ENCODE measurements at places on chromosomes 3 and 15. TPM values are rescaled to one million over a fixed set of nuclear protein-coding genes. Genes with fewer than 3 reads are reported as not detected.
A peak's percentile ranks its signal among the peaks of the same experiment; 100 is the strongest.

Gene TF
- total RNA-seq, result 9.3 TPM

Gene KBTBD8
- 15.0 TPM for total RNA-seq

Gene GPR27
- 14.7 TPM for total RNA-seq

Gene GRIP2
- total RNA-seq, result 12.0 TPM

Gene PLXNB1
- 143 TPM for total RNA-seq

Gene ISG20
- 5.6 TPM for total RNA-seq

DNA sequence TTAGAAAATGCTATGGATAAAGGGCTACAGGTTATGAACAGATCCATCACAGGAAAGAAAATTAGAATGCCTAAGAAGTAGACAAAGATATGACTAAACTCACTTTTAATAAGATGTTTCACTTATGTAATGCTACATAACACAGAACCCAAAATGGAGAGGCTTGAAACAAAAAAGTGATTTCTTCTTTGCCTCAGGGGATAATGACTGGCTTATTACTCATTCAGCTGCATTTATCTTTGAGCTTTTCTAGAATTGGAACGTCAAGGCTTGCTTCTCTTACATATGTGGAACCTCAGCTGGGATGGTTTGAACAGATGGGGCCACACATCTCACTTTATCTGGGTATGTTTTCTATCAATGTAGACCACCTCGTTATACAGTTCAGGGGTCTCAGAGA lies 120.6 kb upstream of the EPHA3 start:
- H3K27ac ChIP-seq, result no peak overlapping the region
- no peaks in the 10 kb centered on the region for H3K4me1 ChIP-seq
- no peak for DNase-seq
- H3K36me3 ChIP-seq, result no peaks in the 10 kb centered on the region

- H3K4me3 ChIP-seq, result no peak overlapping the region
- H3K4me1 ChIP-seq, result peaks cover 78% of the 10 kb centered on the region
- peaks cover 59% of the 10 kb centered on the region for H3K36me3 ChIP-seq
- H3K27me3 ChIP-seq, result no peaks in the 10 kb centered on the region
- H3K27ac ChIP-seq, result peak overlapping the region; percentile 89
Measured at GRCh38 chr15:64695561-64695992, 79.8 kb downstream of the RBPMS2 start.

GRCh38 chr15:70632491-70633102 lies 130.8 kb downstream of the UACA start:
- peaks cover under 1% of the 10 kb centered on the region for H3K27me3 ChIP-seq
- no peak for DNase-seq
- H3K4me1 ChIP-seq, result peaks cover 60% of the 10 kb centered on the region
- H3K27ac ChIP-seq, result peak overlapping the region; percentile 88
- H3K36me3 ChIP-seq, result no peaks in the 10 kb centered on the region
- no peak overlapping the region for H3K4me3 ChIP-seq

GRCh38 chr3:117669774-117670173 lies 960.2 kb downstream of the TUSC7 start:
- H3K27ac ChIP-seq, result no peak overlapping the region
- no peak for DNase-seq
- H3K27me3 ChIP-seq, result no peaks in the 10 kb centered on the region
- H3K4me1 ChIP-seq, result peaks cover 10% of the 10 kb centered on the region
- H3K36me3 ChIP-seq, result no peaks in the 10 kb centered on the region

DNA sequence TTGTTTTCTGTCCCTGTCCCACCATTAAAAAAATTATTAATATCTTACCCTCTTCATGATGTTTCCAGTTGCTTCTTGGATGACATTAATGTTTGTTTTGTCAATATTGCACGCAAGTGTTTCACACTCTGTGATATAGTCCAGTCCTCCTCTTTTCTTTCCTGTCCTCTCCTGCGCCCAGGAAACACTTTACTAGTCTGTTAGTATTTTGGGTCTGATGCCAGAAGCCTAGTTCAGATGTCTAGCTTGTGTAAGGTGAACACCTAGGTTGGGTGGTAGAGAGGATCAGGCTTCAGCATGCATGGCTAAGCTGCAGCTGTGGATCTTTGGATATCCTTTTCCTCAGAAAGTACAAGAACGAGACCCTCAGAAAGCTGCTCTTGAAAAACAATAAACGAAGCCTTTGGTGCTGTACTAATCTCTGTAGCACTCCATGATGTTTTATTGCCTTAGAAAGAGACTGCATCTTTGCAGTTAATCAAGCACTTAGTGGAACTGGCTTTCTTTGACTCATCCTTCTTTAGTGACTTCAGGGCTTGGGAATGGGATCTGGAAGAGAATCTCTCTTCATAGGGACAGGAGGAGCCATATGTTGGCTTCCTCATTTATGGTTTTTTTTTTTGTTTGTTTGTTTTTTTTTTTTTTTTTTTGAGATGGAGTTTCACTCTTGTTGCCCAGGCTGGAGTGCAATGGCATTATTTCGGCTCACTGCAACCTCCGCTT lies 253.4 kb downstream of the LPP start:
- peaks cover 2% of the 10 kb centered on the region for H3K4me1 ChIP-seq
- H3K36me3 ChIP-seq, result no peaks in the 10 kb centered on the region
- no peak for DNase-seq
- no peaks in the 10 kb centered on the region for H3K27me3 ChIP-seq

GRCh38 chr15:69315402-69316110 lies 16.8 kb downstream of the PAQR5 start:
- peaks cover 21% of the 10 kb centered on the region for H3K4me1 ChIP-seq
- H3K4me3 ChIP-seq, result no peak overlapping the region
- 0 out of 2 replicates have a peak overlapping the region, but pooled peaks have one; percentile 54 for H3K27ac ChIP-seq
- H3K36me3 ChIP-seq, result no peaks in the 10 kb centered on the region
- H3K27me3 ChIP-seq, result no peaks in the 10 kb centered on the region

DNA sequence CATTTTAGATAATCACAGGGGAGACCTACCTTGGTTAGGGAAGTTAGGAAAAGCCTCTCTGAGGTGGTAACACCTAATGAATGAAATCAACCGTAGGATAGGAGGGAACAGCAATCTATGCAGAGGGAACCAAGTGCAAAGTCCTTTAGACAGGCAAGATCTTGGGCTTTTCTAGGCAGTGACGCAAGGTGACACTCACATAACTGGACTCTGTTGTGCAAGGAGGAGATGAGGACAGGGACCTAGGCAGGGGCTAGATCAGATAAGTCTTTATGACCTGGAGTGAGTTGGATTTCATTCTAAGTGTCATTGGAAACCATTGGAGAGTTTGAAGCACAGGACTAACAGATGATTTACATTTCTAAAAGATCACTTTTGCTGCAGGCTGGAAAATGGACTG lies 4.6 kb upstream of the LMOD3 start:
- H3K27me3 ChIP-seq, result no peaks in the 10 kb centered on the region
- H3K4me3 ChIP-seq, result no peak overlapping the region
- DNase-seq, result no peak
- H3K4me1 ChIP-seq, result peaks cover 4% of the 10 kb centered on the region

DNA sequence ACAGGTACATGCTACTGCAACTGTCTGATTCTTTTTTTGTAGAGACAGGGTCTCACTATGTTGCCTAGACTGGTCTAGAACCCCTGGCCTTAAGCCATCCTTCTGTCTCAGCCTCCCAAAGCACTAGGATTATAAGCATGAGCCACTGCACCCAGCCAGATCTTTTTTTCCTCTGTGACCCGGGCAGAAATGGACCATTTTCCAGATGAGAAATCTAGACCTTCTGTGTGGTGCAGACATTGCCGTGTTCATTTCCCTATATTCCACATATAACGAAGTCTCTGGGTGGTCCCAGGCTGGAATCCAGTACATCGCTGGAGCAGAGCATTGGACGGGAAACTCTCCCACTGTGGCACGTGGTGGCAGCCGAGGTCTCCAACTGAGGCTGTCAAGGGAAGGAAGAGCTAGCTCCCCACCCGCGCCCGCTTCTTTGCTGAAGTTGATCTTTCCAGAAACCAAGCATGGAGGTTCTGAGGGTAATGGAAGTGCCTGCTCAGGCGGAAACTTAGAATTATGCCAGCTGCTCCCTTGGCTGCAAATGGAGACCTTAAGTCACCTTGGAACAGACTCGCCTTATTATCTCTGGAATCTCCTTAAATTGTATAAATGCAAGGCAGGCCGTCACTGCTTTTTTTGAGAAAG lies 23.1 kb upstream of the TXNRD3 start:
- H3K36me3 ChIP-seq, result peaks cover 3% of the 10 kb centered on the region
- peaks cover 36% of the 10 kb centered on the region for H3K27me3 ChIP-seq
- no peak overlapping the region for H3K4me3 ChIP-seq
- no peak for DNase-seq
- H3K4me1 ChIP-seq, result peaks cover 14% of the 10 kb centered on the region

DNA sequence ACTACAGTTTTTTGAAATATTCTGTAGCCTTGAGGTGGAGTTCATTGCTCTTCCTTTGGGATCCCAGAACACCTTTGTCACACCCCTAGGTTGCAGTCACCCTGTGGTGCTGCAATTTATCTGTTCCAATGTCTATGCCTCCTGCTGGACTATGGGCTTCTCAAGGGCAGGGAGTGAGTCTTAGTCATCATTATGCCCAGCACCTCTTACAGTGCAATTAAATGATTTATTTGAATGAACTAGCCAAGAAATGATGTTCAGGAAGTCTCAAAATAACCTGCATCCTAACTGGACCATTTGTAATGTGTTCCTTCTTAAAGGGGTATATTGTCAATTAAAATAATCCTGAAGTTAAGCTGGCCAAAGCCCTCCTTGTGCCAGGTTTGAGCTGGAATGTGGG lies 28.5 kb downstream of the SHC4 start:
- H3K4me3 ChIP-seq, result no peak overlapping the region

DNA sequence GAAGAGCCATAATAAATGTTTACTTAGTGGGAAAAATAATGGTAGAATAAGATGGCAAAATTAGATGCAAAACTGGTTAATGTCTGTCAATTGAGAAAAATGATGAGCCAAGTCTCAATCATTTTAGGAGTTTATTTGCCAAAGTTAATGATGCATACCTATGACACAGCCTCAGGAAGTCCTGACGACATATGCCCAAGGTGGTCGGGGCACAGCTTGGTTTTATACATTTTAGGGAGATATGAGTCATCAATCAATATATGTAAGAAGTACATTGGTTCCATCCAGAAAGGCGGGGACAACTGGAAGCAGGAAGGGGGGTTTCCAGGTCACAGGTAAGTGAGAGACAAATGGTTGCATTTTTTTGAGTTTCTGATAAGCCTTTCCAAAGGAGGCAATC lies 31.5 kb downstream of the CLEC3B start:
- DNase-seq, result no peak
- no peak overlapping the region for H3K27ac ChIP-seq
- H3K4me1 ChIP-seq, result peaks cover 24% of the 10 kb centered on the region
- H3K4me3 ChIP-seq, result no peak overlapping the region

DNA sequence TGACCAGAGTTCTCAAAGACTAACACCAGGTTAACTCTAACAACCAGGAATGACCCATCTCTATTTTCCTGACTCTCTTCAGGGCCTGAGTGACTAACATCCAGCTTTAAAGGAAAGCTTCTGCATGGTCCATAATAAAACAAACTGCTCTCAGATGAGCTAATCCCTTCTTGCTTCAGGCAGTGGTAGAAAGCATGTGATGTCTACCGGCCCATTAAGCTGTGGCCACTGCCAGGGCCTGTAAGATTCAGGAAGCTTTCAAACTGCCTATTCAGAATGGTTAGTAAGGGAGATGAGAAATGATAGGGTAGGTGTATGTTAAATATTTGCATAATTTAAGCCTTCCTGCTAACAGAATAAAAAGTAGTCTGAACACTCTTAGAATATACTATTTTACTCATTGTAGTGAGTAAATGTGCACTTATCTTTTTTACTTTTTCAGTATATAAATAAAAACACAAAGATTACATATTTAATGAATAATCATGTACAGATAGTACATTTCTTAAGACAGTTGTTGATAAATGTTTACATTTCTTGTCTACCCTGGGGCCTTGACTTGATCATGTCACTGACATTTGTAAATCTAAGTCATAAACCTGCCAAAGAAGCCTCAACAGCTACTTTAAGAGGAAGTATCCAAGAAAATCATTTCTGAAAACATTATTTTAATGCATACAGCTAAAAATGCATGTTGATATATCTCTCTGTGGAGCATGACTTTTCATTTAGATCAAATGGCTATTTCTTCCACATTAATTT lies 222.0 kb downstream of the MCTP2 start:
- no peaks in the 10 kb centered on the region for H3K36me3 ChIP-seq
- DNase-seq, result no peak
- H3K27me3 ChIP-seq, result no peaks in the 10 kb centered on the region
- H3K4me1 ChIP-seq, result no peaks in the 10 kb centered on the region
- H3K4me3 ChIP-seq, result no peak overlapping the region

DNA sequence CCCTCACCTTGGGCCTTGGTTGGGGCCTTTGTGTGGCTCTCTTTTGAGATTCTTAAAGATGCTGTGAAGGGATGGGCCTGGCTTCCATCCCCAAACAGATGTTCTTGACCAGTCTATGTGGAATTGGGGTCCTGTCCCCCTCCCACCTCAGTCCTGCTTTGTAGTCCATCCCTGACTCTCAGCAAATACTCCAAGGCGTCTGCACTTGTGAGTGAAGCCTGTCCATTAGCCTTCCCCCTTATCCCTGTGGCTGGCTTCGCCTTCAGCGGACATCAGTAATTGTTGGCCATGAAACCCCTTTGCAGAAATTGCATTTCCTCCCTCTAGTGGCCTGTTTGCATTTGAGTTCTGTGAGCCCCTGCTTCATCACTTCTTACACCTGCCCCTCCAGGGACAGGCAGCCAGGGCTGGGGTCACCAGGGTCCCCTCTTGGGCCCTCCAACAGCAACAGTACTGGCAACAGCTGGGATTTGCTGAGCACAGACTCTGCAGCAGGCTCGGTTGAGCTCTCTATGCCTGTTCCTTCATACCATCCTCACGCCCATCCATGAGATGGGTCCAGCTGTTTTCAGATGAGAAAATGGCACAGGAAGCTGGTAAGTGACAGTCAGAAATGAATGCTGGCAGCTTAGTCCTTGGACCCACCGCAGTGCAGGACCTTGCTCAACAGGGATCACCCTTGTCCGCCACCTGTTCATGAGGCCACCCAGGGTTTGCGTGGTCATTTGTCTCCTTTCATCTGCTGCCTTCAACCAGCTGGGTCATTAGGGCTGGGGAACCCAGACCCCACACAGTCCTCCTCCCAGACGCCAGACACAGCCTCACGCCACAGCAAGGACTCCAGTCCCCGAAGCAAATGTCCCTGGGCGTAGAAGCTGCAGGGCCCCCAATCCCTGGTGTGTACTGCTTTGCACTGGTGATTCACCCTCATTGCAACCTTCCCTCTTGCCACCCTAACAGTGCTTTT lies 8.9 kb upstream of the LRRK1 start:
- peak overlapping the region; percentile 60 for H3K27ac ChIP-seq
- no peaks in the 10 kb centered on the region for H3K27me3 ChIP-seq
- no peak overlapping the region for H3K4me3 ChIP-seq
- peaks cover 23% of the 10 kb centered on the region for H3K4me1 ChIP-seq
- peaks cover 25% of the 10 kb centered on the region for H3K36me3 ChIP-seq

GRCh38 chr3:143165211-143165610 lies 45.6 kb downstream of the CHST2 start:
- peaks cover 17% of the 10 kb centered on the region for H3K4me1 ChIP-seq
- no peaks in the 10 kb centered on the region for H3K36me3 ChIP-seq
- H3K4me3 ChIP-seq, result no peak overlapping the region
- H3K27me3 ChIP-seq, result no peaks in the 10 kb centered on the region

DNA sequence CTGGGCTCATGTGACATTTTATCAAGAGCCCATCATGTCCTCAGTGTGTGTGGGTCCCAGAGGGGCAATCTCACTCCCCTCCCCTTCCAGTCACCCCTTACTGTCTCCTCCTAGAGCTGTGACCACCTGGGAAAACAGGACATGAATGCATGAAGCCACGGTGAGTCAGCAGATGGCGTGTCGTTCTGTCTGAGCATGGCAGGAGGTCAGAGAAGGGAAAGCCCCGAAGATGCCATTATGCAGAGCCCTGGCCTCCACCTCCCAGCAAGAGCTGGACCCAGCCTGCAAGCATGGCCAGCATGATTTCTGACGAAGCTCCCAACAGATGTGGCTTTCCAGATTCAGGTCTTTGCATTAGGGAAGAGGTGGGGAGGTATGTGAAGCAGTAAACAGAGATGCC lies 118.5 kb downstream of the TLE3 start:
- no peaks in the 10 kb centered on the region for H3K27me3 ChIP-seq
- H3K4me3 ChIP-seq, result no peak overlapping the region
- DNase-seq, result peak; percentile 21
- peaks cover 23% of the 10 kb centered on the region for H3K4me1 ChIP-seq
- no peaks in the 10 kb centered on the region for H3K36me3 ChIP-seq
- no peak overlapping the region for H3K27ac ChIP-seq

All from WTC11 (cell line).